NCI-H69 (cell line): ENCODE measurements at places on chromosomes 11 and 22.
A peak's percentile ranks its signal among the peaks of the same experiment; 100 is the strongest.

DNA sequence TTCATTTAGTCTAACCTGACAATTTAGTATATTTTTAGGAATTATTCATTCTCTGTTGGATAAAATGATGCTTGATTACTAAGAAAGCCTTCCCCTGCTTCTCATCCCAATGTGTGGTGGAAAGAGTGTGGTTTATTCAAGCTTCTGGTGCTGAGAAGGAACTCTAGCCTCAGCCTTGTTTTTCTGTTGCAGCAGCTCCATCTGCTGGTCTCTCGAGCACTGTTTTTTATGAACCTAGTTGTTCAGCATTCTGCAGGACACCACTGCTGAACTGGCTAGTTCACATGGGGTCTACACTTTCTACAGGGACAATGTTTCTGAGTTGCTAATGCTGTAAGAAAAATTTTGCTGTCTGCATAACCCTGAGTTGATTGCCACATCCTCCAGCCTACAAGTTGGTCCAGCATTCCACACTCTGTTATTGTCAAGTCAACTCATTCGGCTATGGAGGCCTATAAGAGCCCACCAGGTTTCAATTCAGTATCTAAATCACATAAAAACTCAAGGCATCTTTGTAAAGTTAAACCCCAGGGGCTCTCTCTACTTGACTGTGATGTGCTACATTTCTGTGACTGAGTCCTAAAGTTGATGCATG lies 14.3 kb downstream of the OR2AG2 start:
- DNase-seq: peak; percentile 45

DNA sequence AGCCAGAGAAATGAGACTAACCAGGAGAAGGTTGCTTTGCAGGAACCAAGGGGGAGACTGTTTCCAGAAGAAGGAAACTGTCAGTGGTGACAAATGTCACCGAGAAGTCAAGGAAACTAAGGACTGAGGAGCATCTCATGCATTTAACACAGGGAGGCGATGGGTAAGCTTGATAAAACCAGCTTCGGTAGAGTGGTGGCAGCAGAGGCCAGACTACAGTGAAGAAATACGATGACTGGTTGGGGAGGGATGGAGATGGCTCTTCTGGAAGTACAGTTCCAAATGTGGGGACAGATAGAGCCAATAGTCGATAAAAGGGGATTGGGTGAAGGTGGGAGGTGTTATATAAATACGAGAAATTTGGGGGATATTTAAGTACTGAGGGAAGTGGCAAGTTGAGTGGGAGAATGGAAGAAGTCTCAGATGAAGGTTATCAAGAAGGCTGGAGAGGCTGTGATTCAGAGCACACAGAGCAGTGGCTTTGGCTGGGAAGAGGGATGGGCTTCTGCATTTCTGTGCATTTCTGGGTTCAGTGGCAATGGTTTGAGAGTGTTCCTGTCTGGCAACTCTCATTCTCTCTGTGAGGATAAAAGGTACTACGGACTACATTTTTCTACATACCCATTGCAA lies 29.2 kb downstream of the SC5D start:
- peak; percentile 79 for DNase-seq

GRCh38 chr11:114564831-114565230 lies 5.2 kb upstream of the NXPE1 start:
- DNase-seq: no peak

DNA sequence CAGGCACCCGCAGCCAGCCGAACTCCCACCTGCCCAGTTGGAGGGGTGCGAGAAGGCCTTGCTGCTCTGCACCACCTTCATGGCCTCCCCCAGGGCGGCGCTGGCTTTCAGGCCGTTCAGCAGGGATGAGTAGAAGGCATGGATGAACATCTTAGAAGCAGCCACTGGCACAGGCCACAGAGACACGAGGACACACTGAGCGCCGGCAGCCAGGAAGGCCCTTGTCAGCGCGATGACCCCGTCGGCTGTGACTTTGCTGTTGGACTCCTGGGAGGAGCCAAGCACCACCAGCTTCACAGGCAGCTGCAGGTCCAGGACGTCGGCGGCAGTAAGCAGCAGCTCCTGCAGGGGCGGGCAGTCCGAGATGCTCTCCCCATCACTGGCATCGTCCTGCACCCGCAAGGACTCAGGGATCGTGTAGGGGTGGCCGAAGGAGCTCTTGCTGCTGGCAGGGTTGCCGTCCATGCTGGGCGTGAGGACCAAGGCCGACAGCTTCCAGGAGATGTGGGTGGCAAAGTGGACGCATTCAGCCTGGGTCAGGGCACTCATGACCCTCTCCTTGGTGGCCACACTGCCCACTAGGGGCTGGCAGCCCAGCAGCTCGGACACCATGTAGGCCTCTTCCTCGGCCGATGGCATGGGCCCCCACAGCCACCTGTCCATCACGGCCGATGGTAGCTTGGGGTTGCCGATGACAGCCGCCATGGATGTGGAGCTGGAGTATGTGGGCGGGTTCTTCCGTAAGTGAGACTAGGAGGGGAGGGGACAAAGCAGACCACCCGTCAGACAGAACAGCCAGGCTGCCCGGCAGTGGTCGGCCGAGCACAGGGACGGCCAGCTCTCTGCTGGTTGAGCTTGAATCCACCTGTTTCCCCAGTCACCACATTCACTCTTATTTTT lies 79.7 kb upstream of the PITPNB start:
- no peak for DNase-seq

GRCh38 chr11:123390146-123390545 lies 39.9 kb upstream of the GRAMD1B start:
- DNase-seq: no peak

DNA sequence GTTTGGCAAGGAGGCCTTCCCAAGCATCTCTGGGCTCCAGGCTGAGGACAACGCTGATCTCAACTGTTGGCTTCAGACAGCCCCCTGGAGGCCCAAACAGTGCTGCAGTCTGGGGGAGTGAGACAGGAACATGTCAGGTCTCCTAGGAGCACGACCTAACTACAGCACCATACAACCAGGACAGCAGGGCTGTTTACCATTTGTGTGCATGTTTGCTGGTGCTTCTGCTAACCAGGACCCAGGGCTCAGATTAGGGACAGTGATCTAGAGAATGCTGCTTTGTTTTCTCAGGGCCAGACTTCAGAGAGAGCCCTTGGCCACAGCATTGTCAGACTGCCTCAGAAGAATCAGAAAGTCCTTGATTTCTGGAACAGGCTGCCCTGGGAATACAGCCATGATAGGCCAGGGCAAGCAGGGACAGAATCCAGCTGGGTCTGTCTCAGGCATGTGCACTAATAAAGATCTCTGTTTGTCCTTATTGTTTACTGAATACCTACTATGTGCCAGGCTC lies 126.5 kb downstream of the VPREB1 start:
- peak; percentile 31 for DNase-seq

- DNase-seq: peak; percentile 33
Measured at GRCh38 chr11:18752502-18752901, 26.5 kb upstream of the IGSF22 start.

GRCh38 chr22:29580200-29580810 lies 608 bp downstream of the NIPSNAP1 start:
- peak; percentile 65 for DNase-seq

DNA sequence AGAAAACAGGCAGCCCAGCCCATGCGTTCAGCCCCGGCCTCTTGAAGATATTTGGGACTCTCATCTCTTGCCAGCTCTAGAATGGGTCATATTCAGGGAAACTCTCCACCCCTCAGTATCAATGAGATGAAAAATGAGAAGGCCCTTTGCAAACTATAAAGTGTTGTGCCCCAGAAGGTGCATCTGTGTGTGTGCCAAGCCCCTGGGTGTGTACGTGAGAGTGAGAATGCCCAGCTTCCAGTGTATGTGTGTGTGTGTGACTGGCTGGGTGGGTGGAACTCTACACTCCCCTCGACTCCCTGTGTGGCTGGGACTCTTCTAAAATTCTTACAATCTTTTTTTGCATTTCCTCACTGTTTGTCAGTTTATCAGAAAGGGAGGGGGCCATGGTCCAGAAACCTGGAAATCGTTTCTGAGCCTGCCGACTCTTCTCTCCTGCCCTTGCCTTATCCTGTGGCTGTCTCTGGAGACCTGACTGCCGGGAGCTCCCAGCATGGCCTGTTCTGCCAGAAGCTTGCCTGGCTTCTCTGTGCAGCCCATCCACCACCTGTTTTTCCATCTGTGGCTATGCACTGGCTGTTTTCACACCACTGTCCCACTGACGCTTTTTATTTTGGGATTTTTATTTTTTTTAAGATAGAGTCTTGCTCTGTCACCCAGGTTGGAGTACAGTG lies 1.2 kb downstream of the P2RY6 start:
- DNase-seq: no peak

- no peak for DNase-seq
Measured at GRCh38 chr11:2963112-2963754, 28.9 kb downstream of the NAP1L4 start.

- DNase-seq: peak; percentile 57
Measured at GRCh38 chr11:82796998-82797961, 63.6 kb upstream of the FAM181B start.

- peak; percentile 26 for DNase-seq
Measured at GRCh38 chr22:43643387-43643786, 168.7 kb downstream of the EFCAB6 start.

DNA sequence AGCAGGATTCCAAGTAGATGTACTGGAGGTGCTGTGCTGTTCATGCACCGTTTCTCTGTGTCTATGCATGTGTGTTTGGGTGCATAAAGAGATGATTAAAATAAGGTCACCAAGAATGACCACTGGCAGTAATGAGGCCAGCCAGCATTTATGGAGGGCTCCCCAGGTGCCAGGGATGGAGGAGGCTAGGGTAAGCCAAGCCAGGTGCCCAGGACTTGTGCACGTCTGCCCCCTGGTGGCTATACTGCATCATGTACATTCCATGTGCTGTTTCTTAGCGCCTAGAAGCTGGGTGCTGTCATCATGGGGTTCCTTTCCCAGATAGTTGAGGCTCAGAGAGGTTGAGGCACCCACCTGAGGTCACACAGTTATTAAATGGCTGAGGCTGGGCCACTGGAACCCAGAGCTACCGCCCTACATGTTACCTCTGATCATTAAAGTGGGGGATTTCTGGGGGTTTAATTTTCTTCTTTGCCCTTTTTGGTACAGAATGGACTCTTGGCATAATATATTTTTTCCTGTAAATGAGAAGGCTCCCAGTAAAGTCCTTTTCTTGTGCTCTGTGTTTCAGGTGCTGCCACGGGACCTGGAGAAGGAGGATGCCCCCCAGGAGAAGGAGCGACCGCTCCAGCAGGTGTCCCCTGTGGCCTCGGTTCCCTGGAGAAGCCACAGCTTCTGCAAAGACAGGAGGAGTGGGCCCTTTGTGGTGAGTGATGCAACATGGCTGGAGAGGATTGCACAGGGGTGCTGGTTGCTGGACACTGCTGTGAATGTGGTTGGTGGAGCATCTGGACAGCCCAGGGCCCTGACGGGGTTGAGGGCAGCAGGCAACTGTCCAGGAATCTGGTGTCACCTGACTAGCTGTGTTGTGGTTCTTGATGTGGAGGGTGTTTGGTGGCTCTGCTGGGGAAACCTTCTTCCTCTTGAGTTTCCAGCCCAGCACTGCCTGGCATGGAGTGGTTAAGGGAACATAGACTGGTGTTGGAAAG lies 96.4 kb downstream of the KIAA1671 start:
- DNase-seq: peak; percentile 82

GRCh38 chr22:50712341-50713007 lies 25.5 kb upstream of the ACR start:
- no peak for DNase-seq

- peak; percentile 93 for DNase-seq
Measured at GRCh38 chr22:43393132-43393843, 18.5 kb upstream of the MPPED1 start.

DNA sequence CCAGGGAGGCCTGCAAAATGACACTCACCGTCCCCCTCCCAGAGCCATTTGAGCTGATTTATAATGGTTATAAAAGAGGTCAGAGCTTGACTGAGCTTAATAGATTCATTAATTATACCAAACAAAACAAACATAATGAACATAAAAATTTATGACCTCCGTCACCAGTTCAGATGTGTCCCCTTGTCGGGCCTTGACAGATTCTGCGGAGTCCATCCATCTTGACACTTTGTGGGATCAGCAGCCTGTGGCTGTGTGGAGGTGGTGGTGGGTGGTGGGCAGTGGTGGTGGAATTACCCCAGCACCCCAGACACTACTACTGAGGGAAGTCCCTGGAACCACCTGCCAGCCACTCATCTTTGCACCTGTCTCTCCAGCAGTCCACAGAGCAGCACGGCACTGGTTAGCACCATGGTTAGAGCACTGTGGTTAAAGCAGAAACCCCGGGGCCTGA lies 83.5 kb downstream of the DSCAML1 start:
- no peak for DNase-seq

GRCh38 chr22:47089796-47090460 lies 327.5 kb downstream of the TBC1D22A start:
- DNase-seq: peak; percentile 20

GRCh38 chr11:35237860-35238715 lies 99.1 kb downstream of the CD44 start:
- DNase-seq: peak; percentile 84

DNA sequence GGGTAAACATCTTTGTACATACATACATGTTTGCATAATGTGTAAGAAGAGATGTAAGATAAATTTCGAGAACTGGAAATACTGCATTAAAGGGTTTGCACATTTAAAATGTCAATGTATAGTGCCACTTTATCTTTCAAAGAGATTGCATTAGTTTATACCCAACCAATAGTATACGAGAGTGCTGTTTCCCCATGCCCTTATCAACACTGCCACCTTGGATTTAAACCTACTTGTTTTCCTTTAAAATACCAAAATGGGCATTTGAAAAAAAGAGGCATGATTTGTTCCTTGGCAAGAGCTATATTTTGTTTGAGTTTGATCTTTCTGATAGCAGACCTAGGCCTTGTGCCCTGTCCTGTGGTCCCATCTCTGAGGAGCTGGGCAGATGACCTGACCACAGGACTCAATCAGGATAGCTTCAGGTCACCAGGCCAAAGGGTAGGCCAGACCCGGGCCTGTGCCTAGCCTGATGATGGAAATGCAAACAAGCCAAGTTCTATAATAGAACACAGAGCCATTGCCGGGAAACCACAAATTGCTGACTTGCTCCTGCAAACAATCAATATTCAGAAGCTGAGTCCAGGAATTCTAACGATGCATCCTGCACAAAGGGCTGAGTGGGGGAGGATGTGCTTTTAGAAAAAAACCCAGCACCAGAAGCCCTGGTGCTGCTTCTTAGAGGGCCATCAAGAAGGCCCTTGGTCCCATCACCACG lies 16.9 kb upstream of the ALG8 start:
- DNase-seq: no peak

GRCh38 chr11:36362902-36363301 lies 66.8 kb downstream of the PRR5L start:
- DNase-seq: no peak

DNA sequence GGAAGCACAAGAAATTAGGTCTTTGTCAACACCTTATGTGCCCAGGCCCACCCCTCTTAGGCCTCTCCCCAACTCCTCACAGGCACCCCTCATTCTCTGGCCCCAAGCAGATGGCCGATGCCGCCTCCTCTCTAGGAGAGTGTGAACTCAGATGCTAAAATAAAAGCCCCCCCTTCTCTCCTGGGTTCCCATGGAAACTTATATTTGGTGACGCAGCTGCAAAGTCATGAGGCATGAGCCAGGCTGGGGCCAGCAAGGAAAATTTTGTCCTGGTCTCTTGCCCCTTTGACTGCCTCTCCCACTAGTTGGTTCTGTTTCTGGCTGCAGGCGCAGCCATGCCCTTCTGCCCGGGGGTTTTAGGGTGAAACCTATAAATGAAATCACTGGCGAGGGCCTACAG lies 11.8 kb downstream of the RCOR2 start:
- DNase-seq: no peak

- no peak for DNase-seq
Measured at GRCh38 chr11:69480547-69481392, 693 bp upstream of the LINC01488 start.

GRCh38 chr22:32476281-32477195 lies 1.9 kb downstream of the FBXO7 start:
- peak; percentile 29 for DNase-seq

GRCh38 chr22:22893891-22894739 lies 6.5 kb downstream of the IGLL5 start:
- no peak for DNase-seq
